ENCODE measurements at places on chromosomes 3 and 15.

- no peak for DNase-seq
Observed at GRCh38 chr3:151052346-151052745, 33.1 kb upstream of the MED12L start.

DNA sequence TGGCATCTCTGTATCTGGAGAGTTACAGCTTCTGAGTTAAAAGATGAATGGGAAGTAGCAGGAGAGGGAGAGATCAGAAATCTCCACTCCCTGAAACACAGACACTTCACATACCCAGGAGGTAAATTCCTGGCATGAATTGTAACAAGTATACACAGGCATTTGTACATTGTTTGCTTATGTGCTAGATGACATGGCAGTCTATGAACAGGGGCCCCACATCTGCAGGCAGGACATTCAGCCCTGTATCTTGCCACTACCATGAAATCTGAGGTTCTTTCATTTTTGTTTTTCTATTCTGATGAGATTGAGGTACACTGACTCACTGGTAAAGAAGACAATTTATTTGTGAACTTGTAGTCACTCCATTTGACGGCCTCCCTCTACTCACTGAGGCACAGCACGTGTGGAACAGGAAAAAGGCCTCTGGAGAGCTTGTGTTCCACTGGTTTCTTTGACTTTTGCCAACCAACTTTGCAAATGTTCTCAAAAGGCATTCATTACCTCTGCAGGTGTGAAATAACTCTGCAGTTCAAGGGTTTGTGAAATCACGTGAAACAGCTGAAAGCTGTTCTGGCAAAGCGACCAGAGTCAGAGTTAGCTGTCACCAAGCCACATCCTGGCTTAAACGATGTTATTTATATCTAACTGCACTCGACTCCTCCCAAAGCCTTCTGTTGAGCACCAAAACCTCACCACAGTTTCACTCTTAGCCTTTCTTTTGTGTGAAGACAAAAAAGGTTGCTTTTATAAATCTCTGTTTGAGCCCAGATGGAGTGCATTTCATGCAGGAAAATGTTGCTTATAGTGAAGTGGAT is 401.3 kb upstream of the CFAP20DC start:
- DNase-seq: peak; percentile 97

- DNase-seq: no peak
Observed at GRCh38 chr3:28673446-28673845, 324.8 kb upstream of the AZI2 start.

DNA sequence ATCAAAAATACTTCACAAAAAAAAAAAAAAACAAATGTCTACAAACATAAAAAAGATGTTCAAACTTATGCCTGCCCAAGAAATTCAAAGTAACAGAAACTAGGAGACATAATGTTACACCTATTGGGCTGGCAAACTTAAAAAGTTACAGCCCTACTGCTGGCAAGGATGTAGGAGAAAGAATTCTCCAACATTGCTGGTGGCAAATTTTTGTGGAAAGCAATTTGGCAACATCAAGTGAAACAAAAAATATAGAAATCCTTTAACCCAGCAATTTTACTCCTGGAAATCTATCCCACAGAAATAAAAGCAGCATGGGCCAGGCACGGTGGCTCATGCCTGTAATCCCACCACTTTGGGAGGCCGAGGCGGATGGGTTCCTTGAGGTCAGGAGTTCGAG is 73.2 kb downstream of the STAG1 start:
- DNase-seq: no peak

DNA sequence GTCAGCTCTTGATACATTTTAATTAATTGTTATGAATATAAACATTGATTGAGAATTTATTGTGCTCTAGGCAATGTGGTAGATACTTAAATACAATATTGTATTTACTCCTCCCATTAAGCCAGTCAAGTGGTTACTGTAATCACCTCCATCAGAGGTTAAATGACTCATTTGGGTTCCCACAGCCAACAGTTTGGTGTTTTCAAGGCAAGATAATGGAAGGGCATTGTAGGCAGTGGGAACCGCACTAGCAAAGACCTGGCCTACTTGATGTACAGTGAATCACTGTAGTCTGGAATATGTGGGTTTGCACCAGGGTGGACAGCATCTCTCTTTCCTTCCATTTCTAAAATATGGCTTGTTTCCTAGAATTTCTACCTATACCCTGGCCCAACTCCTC is 127.4 kb downstream of the EDEM1 start:
- DNase-seq: no peak

- no peak for DNase-seq
Observed at GRCh38 chr3:52374173-52374572, 58.1 kb downstream of the DNAH1 start.

- DNase-seq: no peak
Observed at GRCh38 chr3:159196359-159196758, 394.5 kb downstream of the MFSD1 start.

DNA sequence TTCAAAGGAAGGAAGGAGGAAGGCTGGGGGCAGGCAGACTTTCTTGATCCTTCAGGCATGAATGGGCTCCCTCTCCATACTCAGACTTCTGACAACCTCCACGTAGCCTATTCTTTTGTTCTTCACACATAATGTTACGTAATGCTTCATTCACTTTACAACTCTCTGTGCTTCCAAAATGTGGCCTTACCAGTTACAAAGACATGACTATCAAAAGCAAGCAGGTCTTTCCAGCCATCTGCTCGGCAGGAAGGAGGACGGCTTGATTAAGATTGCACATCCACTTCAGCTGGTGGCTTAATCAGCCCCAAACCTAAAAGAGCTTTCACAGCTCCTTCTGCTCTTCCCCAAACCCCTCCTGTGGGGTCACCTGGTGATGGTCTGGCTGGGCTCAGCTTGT is 263.2 kb downstream of the XXYLT1 start:
- no peak for DNase-seq

Measured in CD4-positive, CD25-positive, alpha-beta regulatory T cell (primary cell).